ENCODE measurements at places on chromosomes 7 and 10. TPM values are rescaled to one million over a fixed set of nuclear protein-coding genes. Genes with fewer than 3 reads are reported as not detected.

Gene RNF32
- total RNA-seq: 2.9 TPM

Gene GALNT17
- total RNA-seq: 9.9 TPM

Gene CPSF4
- 32.8 TPM for total RNA-seq

Gene VPS41
- total RNA-seq: 40.6 TPM

Gene ELMO1
- total RNA-seq: 66.9 TPM

Gene AOC1
- total RNA-seq: 2.3 TPM

DNA sequence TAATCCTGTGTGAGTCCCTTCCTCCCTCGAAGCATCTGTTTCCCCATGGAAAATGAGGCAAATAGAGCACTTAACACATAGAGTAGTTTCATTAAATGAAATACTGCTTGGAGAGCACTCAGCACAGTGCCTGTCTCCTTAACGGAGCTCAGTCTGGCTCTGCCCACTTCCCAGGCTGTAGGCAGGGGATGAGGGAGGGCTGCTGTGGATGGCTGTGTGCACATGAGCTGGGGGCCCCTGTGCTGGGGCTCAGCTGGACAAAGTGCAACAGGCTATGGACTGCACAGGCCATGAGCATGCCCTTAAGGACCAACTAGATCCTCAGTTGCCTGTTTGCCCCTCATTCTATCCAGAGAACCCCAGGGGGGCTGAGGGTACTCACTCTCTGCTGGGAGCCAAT, 14.5 kb downstream of the ZCCHC24 start:
- peak overlapping the region; percentile 96 for H3K27ac ChIP-seq
- no peak overlapping the region for H3K4me3 ChIP-seq
- H3K4me1 ChIP-seq: peaks cover 7% of the 10 kb centered on the region
- DNase-seq: no peak

DNA sequence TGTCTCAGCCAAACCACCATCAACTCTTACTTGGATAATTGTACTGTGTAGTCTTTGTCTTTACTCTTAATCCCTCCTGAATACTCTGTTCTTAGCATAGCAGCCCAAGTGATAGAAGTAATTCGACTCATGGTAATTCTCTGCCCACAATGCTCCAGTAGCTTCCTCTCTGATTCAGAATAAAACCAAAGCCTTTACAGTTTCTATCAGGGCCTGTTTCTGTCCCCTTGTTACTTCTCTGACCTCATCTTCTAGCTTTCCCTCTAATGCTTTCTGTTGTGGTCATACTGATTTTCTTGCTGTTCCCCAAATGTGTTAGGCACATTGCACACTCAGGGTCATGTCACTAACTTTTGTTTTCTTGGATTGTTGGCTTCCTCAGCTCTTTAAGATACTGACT, 8.0 kb downstream of the ZNF518A start:
- peaks cover 7% of the 10 kb centered on the region for H3K36me3 ChIP-seq
- no peak for DNase-seq
- H3K27me3 ChIP-seq: no peaks in the 10 kb centered on the region
- H3K27ac ChIP-seq: no peak overlapping the region
- no peaks in the 10 kb centered on the region for H3K4me1 ChIP-seq

DNA sequence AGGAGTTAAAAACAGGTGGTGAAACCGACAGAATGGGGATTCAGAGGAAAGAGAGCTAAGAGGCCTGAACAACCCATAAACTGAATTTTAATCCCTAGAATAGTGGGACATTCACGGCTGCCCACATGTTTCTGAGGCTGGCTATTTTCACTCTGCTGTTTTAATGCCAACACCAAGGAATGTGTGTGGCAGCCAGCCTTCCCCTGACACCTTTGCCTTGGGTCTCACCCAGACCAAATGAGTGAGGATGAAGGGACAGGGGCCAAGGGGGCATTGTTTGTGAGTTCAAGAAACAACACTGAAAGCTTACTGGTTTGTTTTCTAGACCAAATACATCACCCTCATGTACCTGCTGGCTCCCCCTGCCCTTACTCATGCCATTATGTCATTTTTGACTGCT, 164.3 kb downstream of the JAZF1 start:
- no peak overlapping the region for H3K4me3 ChIP-seq
- H3K27me3 ChIP-seq: no peaks in the 10 kb centered on the region
- no peaks in the 10 kb centered on the region for H3K4me1 ChIP-seq
- no peak for DNase-seq

DNA sequence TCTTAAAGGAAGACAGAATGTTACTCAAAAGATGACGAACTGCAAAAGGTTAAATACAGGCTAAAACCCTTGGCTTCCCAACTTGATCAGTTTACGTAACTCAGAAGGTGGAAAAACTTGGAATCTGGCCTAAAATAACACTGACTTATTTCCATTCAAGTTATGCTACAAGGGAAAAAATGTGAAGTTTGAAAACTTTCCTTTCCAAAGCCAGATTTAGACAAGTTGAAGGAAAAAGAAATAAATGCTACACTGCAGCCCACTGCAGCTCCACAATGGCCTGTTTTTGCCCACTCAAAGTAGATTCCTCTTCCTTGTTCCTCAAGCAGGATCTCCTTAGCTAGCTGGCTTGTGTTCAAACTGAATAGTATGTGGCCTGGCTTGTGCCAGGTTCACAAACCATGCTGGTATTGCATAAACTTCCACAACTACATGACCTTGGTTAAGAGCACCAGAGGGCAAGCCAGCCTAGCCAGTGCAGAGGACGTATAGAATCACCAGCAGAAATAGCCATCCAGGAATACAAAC, 166.2 kb downstream of the CPEB3 start:
- peak overlapping the region; percentile 88 for H3K27ac ChIP-seq
- no peaks in the 10 kb centered on the region for H3K4me1 ChIP-seq
- no peaks in the 10 kb centered on the region for H3K36me3 ChIP-seq
- peak; percentile 75 for DNase-seq
- no peak overlapping the region for H3K4me3 ChIP-seq

- no peaks in the 10 kb centered on the region for H3K36me3 ChIP-seq
- no peaks in the 10 kb centered on the region for H3K4me1 ChIP-seq
- no peak overlapping the region for H3K4me3 ChIP-seq
- H3K27ac ChIP-seq: no peak overlapping the region
- no peaks in the 10 kb centered on the region for H3K27me3 ChIP-seq
Observed at GRCh38 chr7:132475669-132476116, 100.6 kb downstream of the PLXNA4 start.

DNA sequence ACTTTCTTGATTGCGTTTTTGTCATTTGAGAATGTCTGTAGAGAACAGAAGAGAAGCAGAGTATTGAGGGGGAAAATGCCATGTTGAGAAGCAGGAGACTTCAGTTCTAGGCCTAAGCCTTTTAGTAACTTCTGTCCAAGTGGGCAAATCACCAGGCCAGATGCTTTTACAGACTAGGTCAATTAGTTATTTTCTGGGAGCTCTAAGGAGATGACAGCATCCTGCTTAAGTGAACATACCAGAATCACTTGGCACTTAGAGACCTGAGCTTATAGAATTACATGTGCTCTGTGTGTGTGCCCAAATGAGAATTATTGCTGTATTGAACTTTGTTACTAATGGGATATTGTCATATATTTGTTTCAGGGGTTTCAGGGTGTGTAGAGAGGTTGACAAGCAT, 24.0 kb downstream of the AGK start:
- H3K27ac ChIP-seq: no peak overlapping the region
- H3K4me1 ChIP-seq: no peaks in the 10 kb centered on the region
- no peaks in the 10 kb centered on the region for H3K36me3 ChIP-seq

DNA sequence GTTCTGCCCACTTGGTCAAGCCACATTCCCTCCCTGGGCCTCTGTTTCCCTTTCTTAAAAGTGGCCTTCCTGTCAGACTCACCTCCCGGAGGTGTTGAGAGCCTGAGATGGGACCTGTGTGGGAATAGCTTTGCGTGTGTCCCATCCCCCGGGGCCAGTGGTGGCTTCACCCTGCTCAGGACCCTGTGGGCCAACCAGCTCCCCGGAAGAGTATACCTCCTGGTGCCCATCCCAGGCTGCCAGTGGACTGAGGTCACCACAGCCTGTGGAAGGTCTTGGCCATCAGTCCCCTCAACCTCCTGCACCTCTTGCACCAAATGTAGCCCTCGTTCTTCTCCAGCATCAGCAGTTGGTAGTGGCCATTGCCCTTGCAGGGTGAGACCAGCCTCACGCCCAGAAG, 145.1 kb downstream of the RGS10 start:
- no peak for DNase-seq
- no peaks in the 10 kb centered on the region for H3K4me1 ChIP-seq
- no peak overlapping the region for H3K4me3 ChIP-seq
- no peaks in the 10 kb centered on the region for H3K27me3 ChIP-seq
- no peak overlapping the region for H3K27ac ChIP-seq

All from breast epithelium (tissue), 4 donors.